Stimulated activated CD4-positive, alpha-beta T cell treated with anti-CD3 and anti-CD28 coated beads, Interleukin-12 subunit alpha, Interleukin-12 subunit beta, amount 100 ng/mL, for 24 hours (primary cell): ENCODE measurements at places on chromosomes 1 and 21.

DNA sequence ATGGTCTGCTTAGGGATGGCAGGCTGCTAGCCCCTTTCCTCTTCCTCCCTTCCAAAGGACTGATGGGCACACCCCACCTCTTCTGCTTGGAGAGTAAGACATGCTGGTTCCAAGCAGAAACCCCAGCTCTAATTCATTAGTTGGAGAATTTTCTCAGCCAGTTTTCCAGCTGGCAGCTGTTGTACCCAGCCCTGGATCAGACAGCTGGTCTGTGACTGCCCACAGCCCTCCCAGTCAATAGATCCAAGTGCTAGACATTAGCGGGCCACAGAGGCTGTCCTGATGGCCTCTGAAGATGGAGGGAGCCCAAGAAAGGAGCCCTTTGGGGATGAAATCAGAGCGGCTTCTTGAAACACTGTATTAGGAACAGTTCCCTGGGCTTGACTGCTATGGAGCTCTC is 35.8 kb downstream of the ACOT11 start:
- DNase-seq, result no peak

DNA sequence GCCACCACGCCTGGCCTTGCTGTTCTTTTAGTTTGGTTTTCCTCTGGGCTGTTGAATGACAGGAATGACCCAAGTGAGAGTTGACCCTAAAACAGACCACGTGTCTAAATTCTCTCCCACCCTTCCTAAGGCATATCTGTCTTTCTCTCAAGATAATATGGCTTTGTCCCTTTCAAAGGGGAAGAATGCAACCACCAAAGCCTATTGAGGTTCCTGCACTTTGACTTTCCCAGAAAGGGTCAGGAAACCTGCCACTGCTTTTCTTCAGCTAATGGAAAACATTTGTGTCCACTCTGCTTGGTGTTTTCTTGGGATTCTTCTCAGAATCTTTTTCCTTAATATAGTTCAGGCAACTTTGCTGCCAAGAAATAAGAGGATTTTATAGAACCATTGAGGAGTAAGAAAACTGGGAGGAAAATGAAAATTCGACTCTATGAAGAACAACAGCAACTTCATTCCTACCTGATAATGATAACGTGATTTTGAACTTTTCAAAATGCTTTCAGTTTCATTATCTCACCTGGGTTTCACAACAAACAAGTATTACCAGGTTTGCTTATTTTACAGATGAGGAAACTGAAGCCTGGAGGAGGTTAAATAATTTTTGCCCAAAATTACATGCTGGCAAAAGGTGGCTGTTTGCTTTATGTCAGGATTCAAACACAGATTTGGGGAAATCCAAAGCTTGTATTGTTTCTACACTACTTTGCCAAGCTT is 6.9 kb downstream of the PLPP3 start:
- no peak for DNase-seq

- DNase-seq, result no peak
Observed at GRCh38 chr1:226135059-226135651, 51.4 kb downstream of the ACBD3 start.

- DNase-seq, result no peak
Observed at GRCh38 chr1:183180634-183181056, 5.4 kb upstream of the LAMC2 start.
